ENCODE measurements at places on chromosomes 1 and 21.

DNA sequence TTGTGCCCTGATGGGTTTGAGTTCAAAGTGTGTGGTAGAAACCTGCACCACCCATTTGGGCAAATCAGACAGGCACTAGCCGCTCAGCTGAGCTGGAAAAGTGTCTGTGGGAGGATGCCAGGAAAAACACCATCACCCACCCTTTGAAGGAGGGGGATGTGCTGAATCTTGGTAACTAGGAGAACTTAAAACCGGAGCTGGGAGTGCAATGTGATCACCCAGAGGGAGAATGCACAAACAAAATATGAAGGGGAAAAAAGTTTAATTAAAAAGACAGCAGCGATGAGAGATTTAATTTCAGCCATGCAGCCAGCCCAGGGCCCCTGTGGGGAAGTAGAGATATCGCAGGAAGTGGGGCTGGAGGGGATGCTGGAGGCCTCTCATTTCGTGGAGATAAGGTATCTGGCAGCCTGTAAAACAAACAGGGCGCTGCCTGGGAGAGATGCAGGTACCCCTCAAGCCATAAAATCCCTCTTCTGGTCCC lies 86.8 kb upstream of the BCAR3 start:
- DNase-seq = no peak

- no peak for DNase-seq
These were observed 84.6 kb upstream of the NEK7 start for GRCh38 chr1:198072177-198072576.

DNA sequence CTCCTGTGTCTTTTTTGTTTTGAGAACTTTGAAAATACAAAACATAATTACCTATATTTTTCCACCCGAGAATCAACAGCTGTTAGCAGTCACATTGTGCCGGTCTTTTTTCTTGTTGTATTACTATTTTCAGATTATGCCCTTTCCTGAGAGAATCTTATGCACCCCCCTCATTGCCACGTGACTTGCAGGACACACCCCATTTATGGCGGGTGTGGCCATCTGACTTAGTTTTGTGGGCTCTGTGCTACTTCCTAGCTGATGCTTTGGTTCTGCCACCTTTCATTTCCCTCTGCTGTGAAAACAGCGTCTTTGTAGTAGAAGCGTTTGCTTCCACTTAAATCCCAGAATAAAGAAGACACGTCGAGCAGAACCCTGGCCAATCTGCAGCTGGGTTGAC lies 82.8 kb upstream of the SOX13 start:
- DNase-seq = no peak

DNA sequence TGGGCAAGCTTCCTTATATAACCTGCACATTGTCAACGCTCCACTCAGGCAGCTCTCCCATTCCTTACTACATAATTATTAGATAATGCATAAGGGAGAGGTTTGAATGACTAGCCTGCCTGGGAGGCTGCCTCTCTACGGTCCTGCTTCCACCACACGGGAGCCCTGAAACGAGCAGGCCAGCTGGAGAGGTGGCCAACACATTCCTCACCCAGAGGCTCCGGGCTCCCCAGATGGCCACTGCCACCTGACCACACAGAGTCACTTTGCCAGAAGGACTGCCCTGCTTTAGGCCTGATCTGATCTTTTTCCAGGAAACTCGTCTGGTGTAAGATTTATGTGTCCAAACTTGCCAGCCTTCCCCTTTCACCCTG lies 27.9 kb downstream of the HIVEP3 start:
- no peak for DNase-seq

- DNase-seq = no peak
These were observed 30.6 kb downstream of the RABIF start for GRCh38 chr1:202858331-202858730.

- DNase-seq = no peak
These were observed 122.8 kb downstream of the GALNT2 start for GRCh38 chr1:230189824-230190223.
